ENCODE measurements at places on chromosomes 2 and 18.

- no peak for DNase-seq
Measured at GRCh38 chr2:203338322-203338721, 10.1 kb downstream of the ABI2 start.

GRCh38 chr2:127034051-127034450 is 72.9 kb downstream of the BIN1 start:
- no peak for DNase-seq

DNA sequence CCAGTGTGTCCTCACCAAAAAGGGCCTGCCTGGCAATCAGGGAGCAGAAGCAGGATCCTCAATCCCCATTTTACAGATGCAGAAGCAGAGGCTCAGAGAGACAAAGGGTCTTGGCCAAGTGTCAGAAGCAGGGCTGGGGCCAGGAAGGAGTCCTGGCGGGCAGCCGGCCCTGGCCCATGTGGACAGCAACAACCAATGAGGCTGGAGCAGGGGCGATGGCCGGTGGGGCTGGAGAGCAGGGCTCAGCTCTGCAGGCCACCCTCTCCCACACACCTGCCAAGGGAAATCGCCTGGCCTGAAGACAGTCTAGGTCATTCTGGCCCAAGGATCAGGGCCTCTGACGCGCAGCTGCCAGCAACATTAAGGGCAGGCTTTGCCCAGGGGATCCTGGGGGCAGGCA is 243.9 kb downstream of the ATAD2B start:
- no peak for DNase-seq

DNA sequence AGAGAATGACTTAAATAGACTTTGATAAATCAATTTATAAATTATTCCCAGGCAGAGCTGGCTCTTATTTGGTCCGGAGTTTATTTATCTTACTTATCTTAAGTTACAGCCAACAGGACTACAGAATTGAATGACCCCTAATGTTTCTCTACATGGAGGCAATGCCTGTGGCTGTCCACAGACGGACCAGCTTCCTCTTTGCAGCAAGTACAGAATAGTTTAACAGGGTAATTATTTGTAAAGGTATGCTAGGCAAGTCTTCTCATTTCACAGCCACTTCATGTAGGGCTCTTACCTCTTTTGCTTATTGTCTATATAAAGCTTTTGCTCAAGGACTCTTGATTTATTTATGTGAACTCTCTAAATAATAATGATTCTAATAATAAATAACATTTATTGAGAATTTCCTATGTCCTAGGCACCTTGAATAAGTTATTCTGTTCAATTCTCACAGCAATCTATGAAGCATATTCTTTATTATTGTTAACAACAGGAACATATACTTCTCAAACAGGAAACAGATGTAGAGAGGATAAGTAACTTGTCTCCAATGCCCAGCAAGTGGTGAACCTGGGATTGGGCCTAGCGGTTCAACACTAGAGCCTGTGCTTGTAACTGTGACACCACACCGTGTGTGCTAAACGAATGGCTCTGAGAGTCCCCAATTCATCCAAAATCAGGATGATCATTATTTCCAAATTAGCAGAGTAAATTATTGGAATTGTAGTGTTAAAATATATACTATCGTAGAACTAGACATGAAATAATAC is 58.8 kb upstream of the NXPH2 start:
- no peak for DNase-seq

- no peak for DNase-seq
Measured at GRCh38 chr2:39094717-39095363, 26.0 kb downstream of the SOS1 start.

DNA sequence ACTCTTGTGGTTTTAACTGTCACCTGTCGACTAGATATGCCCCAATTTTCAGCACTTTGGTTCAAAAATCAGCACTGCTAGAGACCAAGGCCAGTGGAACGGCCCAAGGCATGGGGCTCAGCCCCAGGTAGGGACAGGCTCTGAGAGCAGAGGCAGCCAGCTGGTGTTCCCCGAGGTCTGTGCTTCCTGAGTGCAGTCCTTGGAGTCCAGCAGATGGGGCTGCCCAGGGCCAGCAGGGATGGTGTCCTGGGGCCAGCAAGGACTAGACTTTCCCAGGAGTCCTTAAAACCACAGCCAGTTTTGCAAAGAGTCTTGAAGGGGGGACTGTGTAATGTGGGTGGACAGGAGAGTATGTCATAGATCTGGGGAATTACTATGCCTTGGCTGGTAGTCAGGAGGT is 56.3 kb downstream of the POMC start:
- no peak for DNase-seq

DNA sequence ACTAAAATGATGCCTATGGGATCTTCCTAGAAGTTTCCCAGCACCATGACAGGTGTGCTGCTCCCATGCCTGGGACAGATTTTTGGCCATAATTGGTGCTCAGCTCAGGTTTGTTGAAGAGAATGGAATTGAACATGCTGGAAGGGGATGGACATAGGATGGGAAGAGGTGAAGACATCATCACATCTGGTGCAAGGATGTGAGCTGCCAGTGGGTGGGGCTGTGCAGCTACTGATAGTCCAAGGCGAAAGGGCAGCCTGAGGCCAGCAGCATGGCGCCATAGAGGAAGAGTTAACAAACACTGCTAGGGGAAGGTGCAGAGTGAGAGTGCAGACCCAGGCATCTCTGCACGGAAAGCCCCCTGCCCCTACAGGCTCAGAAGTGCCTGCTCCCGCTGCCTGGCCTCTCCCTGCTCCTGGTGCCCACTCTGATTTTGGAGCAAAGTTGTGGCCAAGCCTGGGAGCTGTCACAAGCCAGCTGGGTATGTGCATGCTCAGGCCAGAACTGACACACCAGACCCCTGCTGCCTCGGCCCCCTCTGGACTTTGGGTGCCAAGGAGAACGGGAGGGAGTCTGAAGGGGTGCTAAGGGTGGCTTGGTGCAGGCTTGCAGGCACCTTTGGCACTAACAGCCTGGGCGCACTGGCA is 178.6 kb downstream of the ZBTB7C start:
- DNase-seq = no peak

GRCh38 chr2:21038403-21039073 is 5.3 kb downstream of the APOB start:
- no peak for DNase-seq

- DNase-seq = no peak
Measured at GRCh38 chr2:127043367-127044164, 63.4 kb downstream of the BIN1 start.

DNA sequence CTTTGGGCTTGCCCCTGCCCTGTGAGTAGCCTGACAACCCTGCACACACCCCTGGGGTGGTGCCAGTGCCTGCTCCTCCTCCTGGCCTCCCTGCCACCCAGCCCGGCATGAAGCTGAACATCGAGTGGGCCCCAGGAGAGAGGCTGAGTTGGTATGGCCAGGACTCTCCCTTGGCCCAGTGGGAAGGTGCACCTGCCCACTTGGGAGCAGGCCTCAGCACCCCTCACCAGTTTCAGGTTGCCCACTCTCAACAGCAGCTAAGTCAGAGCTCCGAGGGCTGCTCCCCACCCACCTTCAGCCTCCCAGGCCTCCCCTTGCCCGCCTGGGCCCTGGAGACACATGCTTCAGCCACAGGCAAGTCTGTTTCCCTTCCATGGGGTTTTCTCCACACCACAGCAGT is 203.1 kb downstream of the KLHL29 start:
- DNase-seq = no peak

GRCh38 chr2:221399183-221399582 is 172.9 kb downstream of the EPHA4 start:
- no peak for DNase-seq

GRCh38 chr18:52694804-52695203 is 354.8 kb downstream of the DCC start:
- no peak for DNase-seq

DNA sequence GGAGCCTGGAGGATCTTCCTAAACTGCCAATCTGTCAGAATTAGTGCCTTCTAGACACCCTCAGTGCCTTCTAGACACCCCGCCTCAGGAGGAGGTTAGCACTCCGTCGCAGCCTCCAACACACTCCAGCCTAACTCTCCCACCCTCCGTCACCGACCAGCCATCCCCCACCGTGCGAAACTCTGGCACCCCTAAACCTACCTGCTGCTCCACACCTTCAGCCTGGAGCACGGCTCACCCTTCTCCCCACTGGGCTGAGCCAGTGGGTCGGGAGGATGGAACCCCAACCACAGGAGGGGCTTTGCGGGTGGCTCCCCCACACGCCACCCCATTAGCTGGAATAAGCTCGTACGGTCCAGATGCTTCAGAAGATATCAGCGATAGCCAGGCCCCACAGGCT is 468.9 kb upstream of the HS6ST1 start:
- DNase-seq = no peak

- DNase-seq = no peak
Measured at GRCh38 chr2:102636283-102636907, 17.0 kb downstream of the SLC9A2 start.

DNA sequence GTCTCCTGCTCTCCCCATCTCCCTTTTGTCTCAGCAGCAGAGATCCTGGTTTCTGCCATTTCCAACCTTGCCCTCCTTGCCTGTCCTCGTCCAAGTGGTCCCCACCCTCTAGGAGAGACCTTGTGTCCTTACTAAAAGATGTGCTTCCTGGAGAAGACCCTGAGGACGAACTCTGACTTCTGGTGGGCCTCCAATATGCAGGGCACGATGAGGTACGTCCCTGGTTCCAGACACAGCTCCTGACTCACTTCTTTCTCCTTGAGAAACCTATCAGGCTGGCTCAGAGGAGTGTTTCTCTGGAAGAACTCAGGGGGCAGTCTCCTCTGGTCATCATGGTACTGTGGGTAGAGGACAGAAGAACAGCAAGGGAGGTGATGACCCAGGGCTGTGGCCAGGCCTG is 28.2 kb downstream of the CAPN14 start:
- DNase-seq = no peak

- no peak for DNase-seq
Measured at GRCh38 chr2:39934851-39935250, 155.8 kb upstream of the THUMPD2 start.

- no peak for DNase-seq
Measured at GRCh38 chr18:13934676-13935075, 19.3 kb upstream of the MC2R start.

DNA sequence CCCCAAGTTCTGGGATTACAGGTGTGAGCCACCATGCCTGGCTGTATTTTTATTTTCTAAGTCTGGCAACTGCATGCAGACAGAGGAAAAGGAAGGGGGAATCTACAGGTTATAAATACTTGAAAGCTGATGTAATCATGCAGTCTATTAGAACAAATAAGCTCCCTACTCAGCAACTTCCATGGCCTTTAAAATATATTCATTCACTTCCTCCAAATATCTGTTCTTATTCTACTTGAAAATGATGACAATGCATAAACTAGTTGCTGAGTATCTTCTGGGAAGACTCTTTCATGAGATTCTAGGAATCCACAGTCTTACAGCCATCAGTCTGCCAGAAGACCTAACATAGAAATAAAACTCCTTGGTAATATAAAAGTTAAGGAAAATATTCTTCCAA is 66.9 kb upstream of the NCKAP5 start:
- DNase-seq = no peak

DNA sequence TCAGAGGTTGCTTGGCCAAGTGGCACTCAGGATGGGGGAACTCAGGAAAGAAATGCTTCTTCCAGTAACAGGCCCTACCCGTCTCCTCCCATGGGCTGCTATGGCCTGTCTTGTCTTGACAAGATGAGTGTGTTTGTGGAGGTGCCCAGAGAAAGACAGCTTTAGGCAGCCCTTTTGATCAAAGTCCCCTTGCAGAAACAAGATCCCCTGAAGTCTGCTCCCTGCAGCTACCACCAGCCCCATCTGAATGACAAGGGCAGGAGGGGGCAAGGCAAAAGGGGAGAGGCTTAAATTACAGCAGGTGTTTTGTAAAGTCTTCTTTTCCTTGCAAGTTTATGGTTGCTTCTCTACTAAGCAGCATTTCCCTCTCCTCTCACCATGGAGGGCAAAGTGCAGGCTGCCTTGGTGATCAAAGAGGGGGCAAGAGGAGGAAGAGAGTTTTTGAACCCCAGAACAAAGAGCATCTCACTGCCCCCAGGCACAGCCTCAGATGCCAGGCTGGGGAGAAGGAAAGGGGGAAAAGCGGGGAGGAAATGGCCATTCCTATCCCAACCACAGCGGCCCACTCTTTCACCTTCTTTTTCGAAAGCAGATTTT is 6.7 kb downstream of the EVA1A start:
- DNase-seq = no peak

DNA sequence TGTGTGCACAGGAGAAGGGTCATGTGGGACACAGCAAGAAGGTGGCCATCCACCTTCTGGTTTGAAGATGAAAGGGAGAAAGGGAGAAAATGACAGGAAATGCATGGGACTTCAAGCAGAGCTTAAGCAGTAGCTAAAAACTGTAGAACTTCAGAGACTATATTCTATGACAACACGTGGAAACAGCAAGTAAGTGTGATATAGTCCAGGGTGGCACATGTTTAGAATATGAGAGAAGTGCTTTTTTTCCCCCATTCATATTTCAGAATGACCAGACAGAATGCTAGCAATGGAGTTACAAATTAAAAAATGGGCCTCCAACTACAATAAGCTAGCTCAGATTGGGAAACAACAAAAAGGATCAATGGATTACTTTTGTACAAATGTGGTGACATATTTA is 1042.2 kb downstream of the TMEM182 start:
- no peak for DNase-seq

DNA sequence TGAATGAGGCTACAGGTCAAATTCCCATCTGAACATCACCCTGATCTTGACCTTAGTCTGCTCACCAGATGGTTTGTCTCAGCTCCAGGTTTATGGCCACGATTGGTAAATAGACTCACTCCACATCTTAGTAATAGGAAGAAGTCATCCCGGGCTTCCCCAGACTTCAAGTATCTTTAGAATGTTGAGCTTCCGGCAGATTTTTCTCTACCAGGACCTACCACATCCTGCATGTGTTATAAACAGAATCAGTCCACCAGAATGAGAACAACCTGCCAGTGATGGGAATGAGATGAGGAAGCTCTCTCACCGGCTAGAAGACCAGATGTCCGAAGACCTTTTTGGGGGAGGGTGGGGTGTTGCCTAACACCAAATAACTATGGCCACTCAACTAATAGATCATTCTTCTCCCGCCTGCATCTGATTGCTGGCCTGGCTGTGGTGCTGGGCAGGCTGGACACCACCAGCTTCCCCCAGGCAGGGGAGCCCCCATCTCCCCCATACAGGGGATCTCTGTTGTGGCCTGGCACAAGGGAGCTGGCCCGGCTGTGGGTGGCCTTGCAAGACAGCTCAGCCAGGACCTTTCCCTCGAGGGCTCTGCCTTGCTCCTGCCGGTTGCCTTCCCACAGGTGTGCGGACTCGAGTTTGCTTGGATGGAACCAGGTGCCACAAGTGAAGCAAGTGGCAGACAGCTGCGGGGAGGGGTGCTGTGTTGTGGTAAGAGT is 88.5 kb downstream of the SH3RF3 start:
- no peak for DNase-seq

GRCh38 chr2:106115250-106115649 is 78.9 kb downstream of the UXS1 start:
- no peak for DNase-seq
